ENCODE measurements at places on chromosomes 6 and 20.

DNA sequence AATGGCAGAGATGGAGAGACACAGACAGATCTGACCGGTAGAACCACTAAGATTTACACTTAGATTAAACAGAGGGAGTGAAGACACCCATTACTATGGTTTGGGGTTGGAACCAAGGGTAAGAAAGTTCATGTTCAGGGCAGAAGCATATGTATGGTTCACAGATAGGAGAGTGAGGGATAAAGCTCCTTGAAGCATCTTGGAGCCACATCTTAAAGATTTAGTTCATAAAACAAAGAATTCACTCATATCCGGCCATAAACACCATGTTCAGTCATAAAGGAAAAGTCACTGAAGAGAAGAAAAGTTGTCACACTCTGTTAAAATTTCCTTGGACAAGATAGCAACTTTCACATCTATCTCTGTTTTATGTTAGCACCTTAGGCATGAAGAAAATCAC lies 18.0 kb downstream of the STX7 start:
- DNase-seq: no peak

GRCh38 chr20:45792317-45793118 lies 764 bp downstream of the DNTTIP1 start:
- no peak for DNase-seq

DNA sequence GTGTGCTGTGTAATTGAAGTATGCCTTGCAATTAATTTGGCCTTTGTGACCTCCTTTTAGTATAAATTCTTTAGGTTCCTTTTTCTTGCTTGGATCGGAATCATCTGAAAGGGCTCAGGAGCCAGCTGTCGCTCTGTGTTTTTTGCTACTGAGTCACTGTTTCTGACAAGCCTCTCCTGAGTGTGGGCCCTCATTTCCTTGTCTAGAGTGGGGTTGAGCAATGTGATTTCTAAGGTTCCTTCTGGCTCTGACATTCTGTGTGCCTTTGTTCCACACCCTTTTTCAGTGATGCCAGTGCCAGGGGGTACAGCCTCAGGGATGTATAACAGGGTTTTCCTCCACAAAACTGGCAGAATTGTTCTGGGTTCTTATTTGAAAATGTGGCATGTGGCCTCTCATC lies 26.5 kb downstream of the DAAM2 start:
- no peak for DNase-seq

DNA sequence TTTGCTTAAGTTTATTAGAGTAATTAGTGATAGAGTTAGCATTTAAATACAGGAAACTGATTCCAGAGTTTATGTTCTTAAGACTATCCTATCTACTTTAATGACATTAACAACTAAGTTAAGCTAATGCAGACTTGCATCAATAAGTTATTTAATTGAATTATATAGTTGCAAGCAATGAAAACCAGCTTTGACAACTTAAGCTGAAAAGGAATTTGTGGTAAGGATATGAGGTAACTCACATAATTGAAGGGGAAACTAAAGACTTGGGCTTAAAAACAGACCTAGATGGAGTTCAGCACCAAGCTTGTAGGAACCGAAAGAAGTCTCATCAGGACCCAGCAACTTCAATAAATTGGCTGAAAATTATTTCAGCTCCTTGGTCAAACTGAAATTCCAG lies 222.3 kb downstream of the IBTK start:
- no peak for DNase-seq

DNA sequence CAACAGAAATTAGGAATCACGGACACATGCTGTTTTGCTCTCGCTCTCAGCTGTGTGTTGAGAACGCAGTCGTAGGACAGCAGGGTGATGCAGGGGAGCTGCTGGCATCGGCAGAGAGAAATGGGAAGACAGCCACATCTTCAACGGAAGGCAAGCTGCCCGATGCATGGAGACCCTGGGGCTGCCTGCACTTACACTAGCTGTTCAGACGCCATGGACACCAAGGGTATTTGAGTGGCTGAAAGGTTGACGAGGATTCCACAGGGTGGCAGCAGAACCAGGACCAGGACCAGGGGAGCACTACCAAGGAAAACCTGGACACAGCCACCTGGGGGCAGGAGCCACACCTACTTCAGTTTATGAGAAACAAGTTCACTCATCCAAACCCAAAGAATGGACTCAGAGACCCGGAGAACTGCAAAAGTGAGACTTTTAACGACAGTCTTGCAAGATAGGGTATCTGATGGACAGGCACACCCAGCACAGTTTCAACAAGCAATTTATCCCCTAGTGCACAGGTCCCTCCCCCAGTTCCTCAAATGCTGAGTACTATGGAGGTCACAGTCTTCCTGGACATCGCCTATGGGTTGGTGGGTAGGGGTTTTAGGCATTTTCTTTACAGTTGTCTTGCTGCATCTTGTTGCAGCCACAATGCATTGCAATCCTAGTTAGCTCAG lies 56.3 kb upstream of the ENTPD6 start:
- DNase-seq: peak; percentile 43

DNA sequence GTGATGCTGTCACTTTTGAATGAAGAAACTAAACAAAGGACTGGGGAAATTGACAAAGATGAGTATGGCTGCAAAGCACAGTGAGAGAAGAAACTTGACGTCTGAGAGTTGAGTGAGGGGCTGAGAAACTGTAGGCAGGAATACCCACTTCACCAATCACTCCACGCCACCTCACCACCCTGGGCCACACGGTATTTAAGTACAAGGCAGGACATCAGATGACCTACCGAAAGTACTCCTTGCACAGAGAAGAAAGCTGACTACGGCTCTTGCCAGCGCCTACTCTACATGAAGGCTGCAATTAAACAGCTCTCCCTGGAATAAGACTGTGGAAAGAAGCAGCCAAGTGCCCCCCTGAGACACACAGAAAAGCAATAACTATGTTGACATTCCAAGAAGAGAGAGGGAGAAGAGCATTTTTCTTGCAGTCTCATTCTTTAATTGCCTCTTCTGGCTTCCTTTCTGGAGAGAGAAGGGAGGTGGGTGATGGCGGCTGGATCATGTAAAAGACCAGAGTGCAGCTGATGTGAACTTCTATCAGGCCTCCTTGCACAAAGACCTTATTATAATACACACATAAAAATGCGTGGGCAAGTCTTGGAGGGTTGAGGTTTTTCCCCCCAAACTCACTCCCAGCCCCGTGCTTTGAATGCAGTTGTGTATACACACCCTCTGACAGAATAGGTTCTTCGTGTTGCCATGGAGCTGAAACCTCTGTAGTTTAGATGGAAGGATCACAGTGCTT lies 44.6 kb downstream of the HIVEP2 start:
- DNase-seq: no peak

All from NCI-H526 (cell line).